ENCODE measurements at places on chromosomes 5 and 9.

DNA sequence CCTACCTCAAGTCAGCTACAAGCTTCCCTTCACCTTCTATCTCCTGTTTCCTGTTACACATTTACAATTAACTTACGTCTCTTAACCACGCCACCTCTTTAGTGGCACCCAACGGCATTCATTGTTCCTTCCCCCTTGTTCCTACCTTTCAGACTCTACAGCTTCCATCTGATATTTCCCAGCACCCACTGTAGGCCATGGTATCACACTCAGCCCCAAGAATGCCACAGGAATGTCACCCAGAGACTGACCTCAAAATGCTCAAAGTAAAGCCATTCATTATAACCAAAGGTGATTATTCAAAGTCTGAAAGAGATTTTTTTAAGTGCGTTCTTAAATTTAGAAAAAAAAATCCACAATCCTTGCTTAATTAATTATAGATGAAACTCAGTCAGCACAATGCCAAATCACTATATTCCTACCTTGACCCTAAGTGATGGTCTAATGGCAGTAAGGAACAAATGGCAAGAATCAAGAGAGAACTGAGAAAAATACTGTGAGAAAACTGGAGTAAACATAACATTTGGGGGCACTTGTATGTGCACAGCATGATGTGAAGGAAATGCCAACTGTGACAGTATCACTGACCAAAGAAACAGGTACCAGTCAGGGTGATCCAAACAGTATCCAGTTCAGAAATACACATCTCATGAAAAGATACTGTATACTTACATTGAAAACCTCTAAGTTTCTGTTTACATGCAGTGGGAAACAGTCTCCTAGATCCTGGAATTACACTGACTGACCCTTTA is 52.1 kb downstream of the CTNND2 start:
- no peak for DNase-seq

GRCh38 chr5:147140558-147140957 is 94.3 kb upstream of the STK32A start:
- DNase-seq: no peak

DNA sequence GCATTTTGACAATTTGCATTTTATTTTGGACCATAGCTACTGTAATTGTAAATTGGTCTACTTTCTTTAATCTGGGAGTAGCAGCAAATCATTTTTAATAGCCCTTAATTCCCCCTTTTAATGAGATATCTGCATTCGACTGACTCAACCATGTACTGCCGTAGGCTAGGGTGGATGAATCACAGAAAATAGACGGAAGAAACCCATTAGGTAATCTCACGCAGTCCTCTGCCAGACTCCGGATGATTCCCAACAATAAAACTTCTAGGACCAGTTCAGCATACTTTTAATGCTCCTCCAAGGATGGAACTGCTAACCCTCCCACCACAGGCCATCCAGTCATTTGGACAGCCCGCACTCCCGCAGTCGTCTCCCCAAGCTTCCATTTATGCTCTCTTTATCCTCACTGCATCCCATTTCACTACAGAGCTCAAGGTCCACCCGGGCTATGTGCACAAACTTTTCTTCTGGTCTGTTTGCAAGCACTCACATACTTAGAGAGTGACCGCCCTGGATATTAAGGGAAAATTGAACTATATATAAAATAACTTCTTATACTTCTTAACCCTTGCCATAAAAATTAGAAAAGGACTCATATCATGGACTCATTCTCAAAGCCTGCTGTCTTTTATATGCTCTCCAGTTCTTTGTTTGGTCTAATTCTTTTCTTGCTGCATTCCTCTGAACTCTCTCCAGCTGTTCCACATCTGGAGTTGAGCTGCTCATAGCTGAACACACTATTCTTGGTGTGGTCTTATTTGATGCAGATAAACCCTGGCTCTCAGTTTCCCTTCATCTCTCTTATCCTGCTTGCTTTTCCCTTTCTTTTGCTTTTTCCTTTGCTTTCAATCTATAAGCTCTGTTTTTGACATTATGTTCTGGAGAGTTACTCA is 326.6 kb downstream of the ARL15 start:
- no peak for DNase-seq

GRCh38 chr5:166625210-166625865 is 1666.1 kb upstream of the WWC1 start:
- DNase-seq: no peak

- DNase-seq: no peak
Observed at GRCh38 chr9:131275332-131276093, 797 bp downstream of the FAM78A start.

- no peak for DNase-seq
Observed at GRCh38 chr9:13429301-13430190, 150.1 kb upstream of the MPDZ start.

DNA sequence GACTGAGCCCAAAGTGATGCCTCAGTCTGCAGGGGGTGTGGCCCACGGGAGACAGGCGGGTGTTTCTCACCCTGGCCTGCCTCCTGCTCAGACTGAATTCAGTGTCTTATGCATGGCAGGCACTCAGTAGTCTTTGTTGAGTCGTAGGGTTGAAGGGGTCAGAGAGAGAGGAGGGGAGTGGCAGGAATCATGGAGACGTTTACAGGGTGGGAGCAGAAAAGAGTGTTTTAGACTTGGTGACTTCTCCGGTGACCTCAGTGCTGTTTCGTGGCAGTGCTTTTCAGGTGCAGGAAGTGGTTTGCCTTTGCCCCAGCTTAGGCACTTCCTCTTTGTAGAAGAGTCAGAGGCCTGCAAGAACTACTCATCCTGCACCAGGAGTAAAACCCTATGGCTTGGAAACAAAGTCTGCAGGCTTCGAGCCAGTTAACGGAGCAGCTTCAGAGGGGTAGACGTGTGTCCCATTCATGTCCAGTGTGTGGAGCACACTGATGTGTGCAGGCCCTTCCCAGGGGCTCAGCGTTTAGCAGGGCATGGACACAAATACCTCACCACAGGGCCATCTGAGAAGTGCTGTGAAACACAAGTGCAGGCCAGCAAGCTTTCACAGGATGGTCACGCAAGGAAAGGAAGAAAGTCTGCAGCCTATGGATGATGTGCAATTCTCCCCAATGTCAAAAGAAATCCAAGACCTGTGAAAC is 24.5 kb upstream of the SEMA4D start:
- no peak for DNase-seq

DNA sequence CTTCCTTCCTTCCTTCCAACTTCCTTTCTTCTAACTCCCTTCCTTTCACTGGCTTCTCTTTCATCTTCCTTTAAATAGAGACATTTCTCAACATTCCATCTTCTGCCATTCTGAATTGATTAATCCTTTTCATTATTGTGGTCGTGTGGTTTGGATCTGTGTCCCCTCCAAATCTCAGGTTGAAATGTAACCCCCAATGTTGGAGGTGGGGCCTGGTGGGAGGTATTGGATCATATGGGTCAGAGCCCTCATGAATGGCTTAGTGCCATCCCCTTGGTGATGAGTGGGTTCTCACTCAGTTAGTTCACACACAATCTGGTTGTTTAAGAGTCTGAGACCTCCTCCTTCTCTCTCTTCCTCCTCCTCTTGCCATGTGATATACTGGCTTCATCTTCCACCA is 130.9 kb upstream of the SV2C start:
- no peak for DNase-seq

DNA sequence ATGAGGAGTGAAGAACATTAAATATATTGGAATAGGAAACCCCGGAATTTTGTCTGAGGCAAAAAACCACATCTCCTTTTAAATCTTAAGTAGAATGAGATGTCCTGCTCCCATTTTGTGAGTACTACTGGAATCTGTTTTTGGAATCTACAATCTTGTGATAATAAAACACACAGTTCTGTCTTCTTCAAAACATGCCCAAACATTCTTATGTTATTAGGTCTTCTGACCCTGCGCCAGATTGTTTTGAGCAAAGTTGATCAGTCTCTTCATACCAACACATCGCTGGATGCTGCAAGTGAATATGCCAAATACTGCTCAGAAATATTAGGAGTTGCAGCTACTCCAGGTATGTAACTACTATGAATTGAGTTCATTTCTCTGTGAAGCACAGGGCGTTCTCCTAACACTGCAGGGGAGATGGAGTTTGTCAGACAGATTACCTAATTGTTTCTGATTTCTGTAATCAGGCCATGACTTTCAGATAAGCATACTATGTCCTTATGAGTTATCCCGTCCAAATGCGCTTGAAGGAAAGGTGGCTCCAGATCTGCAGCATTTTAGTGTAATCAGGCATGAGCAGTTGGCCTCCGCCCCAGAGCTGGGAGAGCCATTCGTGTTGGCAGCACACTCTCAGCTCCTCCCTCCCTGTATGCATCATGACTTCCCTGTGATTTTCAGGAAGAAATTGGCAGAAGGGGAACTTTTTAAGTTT is 88.0 kb downstream of the NLN start:
- peak; percentile 66 for DNase-seq

- no peak for DNase-seq
Observed at GRCh38 chr9:122941582-122942234, 888 bp downstream of the RABGAP1 start.

- no peak for DNase-seq
Observed at GRCh38 chr5:122880749-122881148, 35.3 kb downstream of the SNX24 start.

DNA sequence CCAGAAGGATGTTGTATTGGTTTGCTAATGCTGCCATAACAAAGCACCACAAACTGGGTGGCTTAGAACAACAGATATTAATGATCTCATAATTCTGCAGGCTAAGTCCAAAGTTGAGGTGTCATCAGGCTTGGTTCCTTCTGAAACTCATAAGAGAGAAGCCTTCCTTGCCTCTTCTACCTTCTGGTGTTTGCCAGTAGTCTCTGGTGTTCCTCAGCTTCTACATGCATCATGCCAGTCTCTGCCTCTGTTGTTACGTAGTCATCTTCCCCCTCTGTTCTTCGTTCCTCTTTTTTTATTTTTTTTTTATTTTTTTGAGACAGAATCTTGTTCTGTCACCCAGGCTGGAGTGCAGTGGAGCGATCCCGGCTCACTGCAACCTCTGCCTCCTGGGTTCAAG is 61.8 kb downstream of the LRRC70 start:
- no peak for DNase-seq

DNA sequence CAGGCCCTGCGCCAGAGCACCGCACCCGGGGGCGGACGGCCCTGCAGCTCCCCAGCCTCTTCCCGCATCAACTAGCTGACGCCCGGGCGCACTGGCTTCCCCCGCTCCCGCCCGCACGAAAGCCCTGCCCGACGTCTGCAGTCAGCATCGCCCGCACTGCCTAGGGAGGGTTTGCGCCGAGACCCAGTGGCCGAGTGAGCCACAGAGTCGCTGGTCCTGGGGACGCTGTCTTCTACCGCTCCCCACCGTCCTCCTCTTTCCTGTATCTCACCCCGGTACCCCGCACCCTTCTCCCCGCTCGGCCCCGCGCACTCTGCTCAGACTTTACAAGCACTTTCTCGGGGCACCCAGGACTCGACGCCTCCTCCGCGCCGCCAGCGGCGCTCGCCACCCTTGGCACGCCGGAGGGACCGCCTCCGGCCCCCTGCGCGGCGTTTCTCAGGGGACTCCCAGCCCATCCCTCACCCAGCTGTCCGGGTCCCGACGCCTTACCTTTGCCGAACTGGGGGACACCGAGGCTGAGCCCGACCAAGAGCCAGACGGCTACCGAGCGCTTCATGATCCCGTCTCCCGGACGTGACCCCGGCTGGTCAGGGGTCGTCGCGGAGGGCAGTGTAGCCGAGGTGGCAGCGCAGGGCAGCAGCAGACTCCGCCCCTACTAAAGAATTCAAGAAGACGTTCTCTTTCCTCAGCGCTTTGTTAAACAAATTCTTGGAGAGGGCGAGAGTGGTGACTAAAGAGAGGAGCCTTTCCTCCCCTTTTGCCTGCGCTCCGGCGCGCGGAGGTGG is 670 bp downstream of the EDIL3 start:
- DNase-seq: no peak

- no peak for DNase-seq
Observed at GRCh38 chr5:32138839-32139493, 35.2 kb downstream of the GOLPH3 start.

- DNase-seq: no peak
Observed at GRCh38 chr5:159179529-159180305, 29.6 kb downstream of the RNF145 start.

GRCh38 chr9:2601785-2602378 is 19.7 kb upstream of the VLDLR start:
- DNase-seq: no peak

DNA sequence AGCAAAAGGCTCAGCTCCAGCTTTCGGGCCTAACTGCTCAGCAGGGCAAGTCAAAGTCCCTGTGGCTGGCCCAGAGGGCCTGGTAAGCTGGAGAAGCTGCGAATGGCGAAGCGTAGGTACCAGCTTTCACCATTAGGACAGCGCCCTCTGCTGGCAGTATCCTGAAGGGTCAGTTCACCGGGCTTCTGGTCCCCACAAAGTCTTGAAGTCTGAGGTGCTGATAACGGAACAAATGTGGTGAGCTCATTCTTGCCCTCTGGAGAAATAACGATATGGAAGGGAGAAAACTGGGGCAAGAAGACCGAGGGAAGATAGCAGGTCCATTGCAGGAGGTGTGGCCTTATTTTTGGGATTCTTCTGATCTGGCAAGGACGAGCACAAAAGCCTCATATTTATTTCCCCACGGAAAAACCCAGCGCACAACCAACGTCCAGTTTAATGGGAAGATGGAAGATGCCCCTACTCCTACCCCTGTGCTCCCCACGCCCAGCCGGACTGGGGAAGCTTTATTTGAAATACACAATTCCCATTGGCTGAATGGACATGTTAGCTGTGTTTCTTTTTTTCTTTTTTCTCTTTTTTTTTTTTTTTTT is 7.2 kb downstream of the SOWAHA start:
- DNase-seq: peak; percentile 79

- no peak for DNase-seq
Observed at GRCh38 chr5:90095292-90096060, 314.1 kb downstream of the CETN3 start.

GRCh38 chr5:39891376-39891775 is 466.6 kb upstream of the DAB2 start:
- no peak for DNase-seq

GRCh38 chr5:150309101-150309885 is 6.6 kb upstream of the ARSI start:
- no peak for DNase-seq

GRCh38 chr5:128424646-128425045 is 113.4 kb downstream of the FBN2 start:
- DNase-seq: no peak

DNA sequence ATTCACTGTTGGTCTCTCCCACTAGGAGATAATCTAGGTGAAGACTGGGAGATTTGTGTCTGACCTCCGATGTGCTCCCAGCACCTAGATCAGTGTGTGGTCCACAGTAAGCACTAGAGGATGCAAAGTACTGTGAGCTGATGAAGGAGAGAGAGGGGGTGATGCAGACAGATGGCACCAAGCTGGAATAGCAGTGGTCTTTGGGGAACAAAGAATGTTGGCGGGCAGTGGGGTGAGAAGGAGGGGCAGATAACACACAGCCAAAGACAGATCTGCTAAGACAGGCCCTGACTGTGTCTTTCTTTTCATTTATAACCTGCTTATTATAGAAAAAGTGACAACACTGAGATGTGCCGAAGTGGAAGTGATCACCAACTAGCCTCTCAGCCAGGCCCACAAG is 37.5 kb downstream of the ERGIC1 start:
- DNase-seq: no peak

- no peak for DNase-seq
Observed at GRCh38 chr5:94691949-94692348, 73.5 kb downstream of the SLF1 start.
